ENCODE measurements at places on chromosomes 5 and 9.

DNA sequence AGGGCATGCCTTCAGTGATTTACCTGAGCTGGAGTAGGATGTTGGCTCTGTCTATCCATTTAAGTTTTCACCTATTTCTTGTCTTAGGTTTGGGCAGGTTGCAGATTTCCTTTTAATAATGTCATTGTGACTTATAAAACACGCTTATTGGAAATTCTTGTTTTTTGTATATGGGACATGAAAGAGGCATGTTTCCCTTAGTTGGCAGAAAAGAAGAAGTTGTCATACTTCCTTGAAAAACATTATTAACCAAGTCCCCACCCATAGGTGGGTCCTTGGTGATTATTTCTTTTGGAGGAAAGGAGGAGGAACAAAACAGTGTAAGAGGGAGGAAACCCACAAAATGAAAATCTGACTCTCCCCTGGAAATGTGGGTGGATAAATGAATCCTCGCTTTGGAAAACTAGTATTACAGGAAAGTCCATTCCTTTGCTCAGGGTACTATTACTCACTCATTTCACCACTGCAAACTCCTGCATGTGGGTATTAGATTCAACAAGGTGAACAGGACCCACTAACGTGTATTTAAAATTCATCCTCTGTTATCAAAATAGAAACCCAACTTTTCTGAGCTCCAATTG is 9.3 kb downstream of the CER1 start:
- DNase-seq = no peak

DNA sequence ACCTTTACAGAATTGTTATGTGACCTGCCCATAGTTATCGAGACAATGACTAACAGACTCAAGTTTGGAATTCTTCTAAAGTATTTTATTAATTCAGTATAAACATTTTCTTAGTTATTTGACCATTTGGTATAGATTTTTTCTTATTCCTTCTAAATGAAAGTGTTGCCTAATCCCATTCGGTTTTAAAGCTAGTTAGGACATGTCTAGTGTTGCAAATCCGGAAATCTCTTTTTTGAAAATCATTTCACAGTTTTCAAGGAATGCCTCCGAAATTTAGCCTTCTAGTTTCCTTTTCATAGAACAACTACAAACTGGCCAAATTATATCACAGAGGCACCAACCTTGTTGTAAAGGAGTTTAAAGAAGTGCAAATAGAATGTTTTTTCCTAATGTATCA is 171.8 kb downstream of the XRCC4 start:
- DNase-seq = no peak

GRCh38 chr9:37413311-37413710 is 9.2 kb upstream of the GRHPR start:
- DNase-seq = no peak

GRCh38 chr9:89530726-89531125 is 32.8 kb upstream of the SEMA4D start:
- DNase-seq = no peak

All from activated T-helper 1 cell treated with anti-CD3 and anti-CD28 coated beads, Interleukin-12 subunit alpha, Interleukin-12 subunit beta, Interleukin-2, Interleukin-4 antibody, amounts not matched to agents 30 ng/mL and 10 ng/mL and 1 ng/mL, durations not matched to agents 14 hours and 24 hours and 36 hours (primary cell).